ENCODE measurements at places on chromosomes 5 and 9.
A peak's percentile ranks its signal among the peaks of the same experiment; 100 is the strongest.

DNA sequence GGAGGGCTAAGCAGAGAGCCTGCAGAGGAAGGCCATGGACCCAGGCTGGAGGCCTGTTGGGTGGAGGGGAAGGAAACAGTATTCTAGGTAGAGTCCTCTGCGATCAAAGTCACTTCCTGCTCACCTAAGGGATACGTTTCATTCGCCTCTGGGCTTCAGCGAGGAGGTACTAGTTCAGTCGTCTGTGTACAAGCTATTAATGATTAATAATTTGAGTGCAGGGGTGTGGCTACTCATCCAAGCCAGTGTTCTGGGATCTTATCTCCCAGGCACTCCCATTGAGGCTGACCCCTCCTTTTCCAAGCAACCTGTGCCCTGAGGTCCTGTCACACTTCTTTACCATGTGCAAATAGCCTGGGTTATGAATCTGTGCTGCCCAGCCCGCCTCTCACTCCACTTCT, 25.2 kb downstream of the RALGPS1 start:
- DNase-seq, result no peak

DNA sequence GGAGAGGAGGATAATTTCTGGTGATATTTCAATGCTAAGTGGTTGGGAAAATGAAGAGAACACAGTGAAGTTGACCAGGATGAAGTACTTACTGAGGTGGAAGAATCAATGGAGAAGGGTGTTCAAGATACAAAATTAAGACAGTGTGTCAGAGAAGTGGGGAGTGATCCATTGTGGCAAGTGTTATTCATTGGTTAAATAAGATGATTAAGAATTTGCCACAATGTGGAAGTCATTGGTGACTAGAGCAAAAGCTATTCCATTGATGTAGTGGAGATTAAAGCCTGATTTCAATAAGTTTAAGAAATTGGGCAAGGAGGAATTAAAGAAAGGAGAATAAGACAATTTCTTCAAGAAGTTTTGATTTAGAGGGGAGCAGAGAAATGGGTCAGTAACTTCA, 118.9 kb downstream of the GHR start:
- DNase-seq, result no peak

DNA sequence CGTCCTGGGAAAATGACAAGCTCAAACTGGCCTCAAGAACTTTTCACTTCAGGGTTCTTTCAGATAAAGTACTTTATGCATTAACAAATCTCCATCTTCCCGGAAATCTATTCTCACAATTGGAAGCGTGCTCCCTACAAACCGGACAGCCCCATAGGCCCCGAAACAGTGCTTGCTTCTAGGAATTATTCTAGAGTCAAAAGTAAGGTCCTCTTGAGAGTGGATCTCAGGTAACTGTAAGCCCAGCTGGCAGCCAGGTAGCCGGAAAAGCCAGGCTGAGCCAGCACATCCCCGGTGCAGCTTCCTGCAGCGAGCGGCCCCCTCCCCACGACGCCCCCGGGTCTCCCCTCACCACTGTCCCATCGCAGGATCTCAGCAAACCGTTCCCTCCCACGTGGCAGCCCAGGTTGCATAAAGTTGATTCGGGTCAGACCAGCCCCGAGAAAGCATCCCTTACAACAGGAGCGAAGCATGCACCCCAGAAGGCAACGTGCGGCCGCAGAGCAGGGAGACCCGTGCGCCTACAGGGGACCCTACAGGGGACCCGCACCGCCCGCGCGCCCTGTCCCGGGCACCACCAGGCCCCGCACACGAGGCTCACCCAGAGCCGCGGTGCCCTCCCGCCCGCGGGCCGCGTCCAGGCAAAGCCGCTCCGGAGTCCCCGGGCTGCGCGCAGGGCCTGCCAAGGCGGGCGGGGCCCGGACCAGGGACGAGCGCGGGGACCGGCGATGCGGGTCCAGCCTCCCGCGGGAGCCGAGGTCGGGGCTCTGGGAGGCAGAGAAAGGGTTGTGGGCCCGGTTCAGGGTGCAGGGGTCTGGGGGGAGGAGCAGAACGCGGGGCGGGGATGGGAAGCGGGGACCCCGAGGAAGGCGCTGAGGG, 920 bp downstream of the LPCAT1 start:
- DNase-seq, result no peak

GRCh38 chr5:119071561-119071995, 691 bp downstream of the DMXL1 start:
- no peak for DNase-seq

DNA sequence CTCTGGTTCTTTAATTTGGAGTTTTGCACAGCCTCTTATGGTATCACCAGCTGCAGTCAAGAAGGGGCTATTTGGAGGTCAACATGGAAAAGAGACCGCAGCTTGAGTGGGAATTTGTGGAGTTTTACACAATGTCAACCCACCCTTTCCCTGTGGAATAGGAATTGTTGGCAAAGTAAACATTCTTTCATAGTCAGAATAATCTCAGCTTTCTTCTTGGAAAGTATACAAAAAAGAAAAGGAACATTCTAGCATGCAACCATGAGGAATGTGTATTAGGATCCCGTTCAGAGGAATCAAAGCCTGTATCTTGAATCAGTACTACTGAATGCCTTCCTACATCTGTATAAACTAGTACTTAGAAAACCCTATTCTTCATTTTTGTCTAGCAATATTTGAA, 107.6 kb downstream of the LURAP1L start:
- DNase-seq, result peak; percentile 94

GRCh38 chr5:143041461-143041860, 271.3 kb downstream of the ARHGAP26 start:
- DNase-seq, result no peak

DNA sequence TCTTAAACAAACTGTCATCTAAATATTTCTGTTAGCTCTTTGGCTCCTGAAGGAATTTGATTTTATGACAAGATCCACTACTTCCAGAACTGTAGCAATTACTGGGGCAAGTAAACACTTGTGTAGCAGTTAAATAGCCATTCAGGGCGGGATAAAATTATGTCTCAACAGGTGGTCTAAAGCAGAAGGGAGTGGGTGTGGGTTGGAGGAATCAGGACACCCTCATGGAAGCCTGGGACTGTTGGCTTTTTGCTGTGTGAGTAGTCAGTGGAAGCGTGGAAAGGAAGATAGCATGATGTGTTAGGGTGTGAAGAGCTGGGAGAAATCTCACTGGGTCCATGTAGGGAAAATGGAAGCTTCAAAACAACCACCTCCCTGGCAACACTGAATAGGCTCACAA, 127.1 kb downstream of the FBXL7 start:
- no peak for DNase-seq

DNA sequence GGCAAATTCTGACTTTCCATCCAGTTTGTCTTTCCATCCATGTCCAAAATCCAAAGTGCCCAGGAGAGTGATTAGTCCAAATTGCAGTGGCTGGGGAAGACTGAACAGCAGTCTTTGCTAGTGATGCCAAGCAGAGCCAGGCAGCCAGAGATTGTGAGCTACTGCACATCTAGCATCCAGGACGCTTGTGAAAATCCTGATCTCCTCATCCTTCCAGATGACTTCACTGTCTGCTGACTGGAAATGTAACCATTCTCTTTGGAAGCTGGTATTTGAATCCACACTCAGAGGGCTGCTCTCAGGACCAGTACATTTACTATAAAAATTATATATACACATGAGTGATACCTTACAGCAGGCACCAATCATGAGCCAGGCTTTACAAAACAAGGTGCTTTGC, 49.6 kb downstream of the MACROH2A1 start:
- no peak for DNase-seq

DNA sequence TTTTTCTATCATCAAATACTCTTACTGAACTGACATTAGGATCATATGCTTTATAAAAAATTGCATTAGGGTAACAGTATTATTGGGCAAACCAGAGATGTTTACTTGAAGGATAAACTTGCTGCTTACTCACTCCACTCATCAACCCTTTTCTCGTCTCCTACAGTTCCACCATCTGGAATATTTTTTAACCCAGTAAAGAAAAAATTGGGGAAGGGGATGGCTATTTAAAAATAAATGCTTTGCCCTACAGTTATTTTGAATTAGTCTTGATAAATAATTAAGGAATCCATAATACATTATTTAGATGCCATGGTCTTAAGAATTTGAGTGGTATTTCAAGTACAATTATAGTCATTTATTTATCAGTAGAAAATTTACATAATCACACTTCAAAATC, 225.8 kb downstream of the MEF2C start:
- no peak for DNase-seq

GRCh38 chr5:359301-359897, 37.9 kb downstream of the AHRR start:
- no peak for DNase-seq

DNA sequence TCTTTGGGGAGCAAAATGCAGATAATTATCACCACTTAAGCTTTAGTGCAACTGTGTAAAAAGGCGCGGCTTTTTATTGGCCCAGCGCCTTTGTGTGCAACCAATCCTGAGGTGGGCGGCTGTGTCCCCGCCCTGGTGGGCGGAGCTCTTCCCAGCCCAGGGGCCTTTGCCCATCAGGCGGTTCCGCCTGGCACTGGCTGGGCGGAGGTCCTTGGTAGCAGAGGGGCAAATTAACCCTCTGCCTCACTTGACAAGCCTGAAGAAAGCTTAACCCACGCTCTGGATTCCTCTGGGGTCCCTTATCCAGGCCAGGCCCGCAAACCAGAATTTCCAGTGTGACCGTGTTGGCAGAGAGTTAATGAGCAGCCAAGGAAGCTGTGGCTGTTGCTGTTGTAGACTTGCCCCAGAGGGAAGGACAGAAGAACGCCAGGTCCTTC, 12.8 kb upstream of the NIPAL4 start:
- DNase-seq, result no peak

DNA sequence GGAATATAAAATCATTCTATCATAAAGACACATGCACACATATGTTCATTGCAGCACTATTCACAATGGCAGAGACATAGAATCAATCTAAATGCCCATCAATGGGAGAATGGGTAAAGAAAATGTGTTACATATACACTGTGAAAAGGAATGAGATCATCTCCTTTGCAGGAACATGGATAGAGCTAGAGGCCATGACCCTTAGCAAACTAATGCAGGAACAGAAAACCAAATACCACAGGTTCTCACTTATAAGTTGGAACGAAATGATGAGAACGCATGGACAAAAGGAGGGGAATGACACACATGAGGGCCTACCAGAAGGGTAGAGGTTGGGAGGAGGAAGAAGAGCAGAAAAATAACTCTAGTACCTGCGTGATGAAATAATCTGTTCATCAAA, 21.0 kb upstream of the RANBP6 start:
- DNase-seq, result no peak

- no peak for DNase-seq
Observed at GRCh38 chr9:109859447-109859846, 79.4 kb downstream of the PALM2AKAP2 start.

- DNase-seq, result no peak
Observed at GRCh38 chr5:163104464-163104863, 332.9 kb upstream of the CCNG1 start.

DNA sequence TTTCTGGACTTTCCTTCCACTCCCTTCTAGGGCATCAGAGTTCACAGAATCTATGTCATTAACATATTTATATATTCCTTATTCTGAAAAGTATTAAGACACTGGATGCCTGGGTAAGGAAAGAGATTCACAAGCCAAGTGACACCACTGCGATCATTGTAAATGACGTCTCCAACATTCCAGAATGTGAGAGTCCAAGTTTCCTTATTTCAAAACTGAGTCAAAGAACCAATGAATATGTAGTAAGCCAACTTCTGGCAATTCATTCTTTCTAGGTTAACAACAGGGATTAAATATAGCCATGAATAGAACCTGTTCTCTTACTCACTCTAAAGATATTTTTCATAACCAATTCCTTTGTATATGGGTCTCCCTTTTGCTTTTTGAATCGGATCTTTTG, 18.1 kb downstream of the RAI14 start:
- DNase-seq, result peak; percentile 95

GRCh38 chr5:40841068-40841805, at the start of gene CARD6:
Gene CARD6 (plus strand): TSS chr5:40841367. CDS start chr5:40841383, 16 bp downstream.
- DNase-seq, result no peak

GRCh38 chr5:160221082-160221481, 8.2 kb upstream of the FABP6 start:
- DNase-seq, result no peak

GRCh38 chr5:73649926-73650325, 23.9 kb downstream of the ARHGEF28 start:
- DNase-seq, result no peak

GRCh38 chr5:147782110-147783028, at the start of gene JAKMIP2:
Gene JAKMIP2 (minus strand): TSS chr5:147782728. CDS start chr5:147671806, 110,922 bp downstream.
- DNase-seq, result peak; percentile 83

DNA sequence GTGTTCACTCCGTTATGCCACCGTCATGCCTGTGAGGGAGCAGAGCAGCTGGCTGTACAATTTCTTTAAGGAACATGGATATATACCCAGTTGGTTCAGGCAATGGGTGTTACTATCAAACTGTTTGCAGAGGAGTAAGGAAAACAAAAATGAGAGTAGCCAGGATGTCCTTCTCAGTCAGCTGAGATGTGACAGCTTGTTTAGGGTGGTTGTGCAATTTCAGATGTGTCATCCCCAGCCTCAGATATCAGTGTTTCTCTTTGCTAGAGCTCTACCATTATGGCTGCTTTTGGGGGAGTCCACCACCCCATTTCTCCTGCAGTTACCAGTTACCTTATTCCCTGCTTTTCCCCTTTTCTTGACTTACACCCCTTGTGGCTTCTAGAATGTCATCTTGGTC, 135.2 kb upstream of the SLC24A2 start:
- no peak for DNase-seq

DNA sequence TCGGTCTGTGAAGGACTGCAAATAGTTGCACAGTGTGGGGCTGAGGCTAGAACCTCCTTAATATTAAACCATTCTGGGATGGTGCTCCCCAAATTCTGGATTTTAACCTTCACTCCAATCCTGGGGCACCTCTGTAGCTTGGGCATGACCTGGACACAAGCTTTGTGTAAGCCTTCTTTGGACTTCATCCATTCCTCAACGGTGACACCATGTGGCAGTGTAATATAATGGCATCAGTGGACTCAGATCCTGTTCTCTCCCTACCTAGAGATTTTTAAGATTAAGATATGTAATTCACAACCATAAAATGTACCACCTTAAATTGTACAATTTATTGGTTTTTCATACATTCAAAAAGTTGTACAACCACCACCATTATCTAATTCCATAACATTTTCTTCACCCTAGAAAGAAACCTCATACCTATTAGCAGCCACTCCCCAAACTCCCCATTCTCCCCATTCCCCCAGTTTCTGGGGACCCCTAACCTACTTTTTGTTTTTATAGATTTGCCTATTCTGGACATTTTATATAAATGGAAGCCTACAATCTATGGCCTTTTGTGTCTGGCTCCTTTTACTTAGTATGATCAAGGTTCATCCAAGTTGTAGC, 4.8 kb upstream of the PLGRKT start:
- DNase-seq, result peak; percentile 63

GRCh38 chr9:131264231-131264630, 12.1 kb downstream of the FAM78A start:
- DNase-seq, result no peak

- DNase-seq, result no peak
Observed at GRCh38 chr5:161850491-161850890, 2.6 kb downstream of the GABRA1 start.
